ENCODE measurements at places on chromosomes 5 and 9.

- no peak for DNase-seq
Observed at GRCh38 chr5:172945151-172945550, 14.1 kb upstream of the RPL26L1 start.

DNA sequence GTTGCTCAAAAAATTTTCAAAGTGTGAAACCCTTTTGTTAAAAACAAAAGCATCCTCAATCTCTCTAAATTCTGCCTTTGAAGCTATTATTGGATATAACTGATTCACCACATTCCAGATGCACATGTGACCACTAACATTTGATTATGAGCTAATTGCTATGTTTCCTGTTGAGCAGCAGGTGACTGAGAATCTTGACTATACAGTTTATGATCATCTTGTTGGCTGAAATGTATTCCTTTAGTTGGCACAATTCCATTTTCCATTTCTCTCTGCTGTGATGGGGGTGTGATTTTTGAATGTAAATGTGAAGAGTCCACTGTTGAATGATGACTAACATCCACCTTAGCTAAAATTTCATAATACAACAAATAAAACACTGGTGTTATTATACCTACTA is 10.7 kb downstream of the LYSMD3 start:
- peak; percentile 3 for DNase-seq

GRCh38 chr5:139654871-139655491 is 6.8 kb downstream of the CXXC5 start:
- no peak for DNase-seq

DNA sequence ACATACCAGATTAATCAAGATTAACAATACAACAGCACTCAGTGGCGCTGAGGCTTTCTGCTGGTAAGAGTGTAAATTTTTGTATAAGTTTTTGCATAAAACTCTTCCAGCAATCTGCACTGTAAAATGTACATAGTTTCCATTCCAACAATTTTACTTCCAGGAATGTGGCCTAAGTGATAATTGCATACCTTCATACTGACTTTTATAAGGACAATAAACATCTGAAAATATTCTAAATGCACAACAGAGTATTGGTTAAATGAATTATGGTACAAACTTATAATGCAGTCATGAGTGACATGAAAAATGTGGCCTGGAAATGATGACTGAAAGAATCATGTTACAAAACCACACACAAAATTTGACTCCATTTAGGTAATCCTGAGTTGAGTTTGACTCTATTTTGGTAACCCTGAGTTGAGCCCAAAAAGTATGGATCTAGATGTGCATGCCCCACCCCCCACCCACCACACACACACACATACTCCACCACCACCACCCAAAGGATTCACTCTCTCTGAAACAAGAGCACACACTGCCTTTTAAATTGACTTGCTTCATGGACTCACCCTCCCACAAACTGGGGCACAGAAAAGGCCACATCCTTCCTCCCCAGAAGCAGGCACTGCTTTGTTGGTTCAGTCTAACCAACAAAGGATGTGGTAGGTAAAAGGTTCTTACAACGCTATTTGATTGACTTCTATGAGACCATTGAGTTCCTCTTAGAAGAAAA is 137.6 kb downstream of the SUSD1 start:
- no peak for DNase-seq

GRCh38 chr5:72388646-72389045 is 68.5 kb downstream of the PTCD2 start:
- DNase-seq, result no peak

DNA sequence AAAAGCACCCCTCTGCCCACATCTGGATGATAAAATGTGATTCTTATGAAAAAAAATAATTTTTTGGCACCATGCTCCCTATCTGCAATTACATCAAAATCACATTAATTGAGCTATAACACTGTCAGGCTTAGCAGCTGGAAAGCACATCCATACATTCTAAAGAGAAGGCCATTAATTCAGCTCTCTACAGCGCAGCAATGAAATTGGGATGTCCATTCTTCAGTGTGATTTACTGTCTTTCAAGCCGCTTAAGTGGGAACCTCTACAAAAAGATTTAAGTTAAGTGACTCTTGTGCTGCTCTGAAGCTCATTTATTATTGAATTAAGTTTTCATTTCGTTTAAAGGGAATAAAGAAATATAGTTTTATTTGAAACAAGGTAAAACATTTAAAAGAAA is 171.3 kb downstream of the EBF1 start:
- DNase-seq, result no peak

GRCh38 chr9:7118633-7119032 is 360.9 kb downstream of the KDM4C start:
- no peak for DNase-seq

- no peak for DNase-seq
Observed at GRCh38 chr5:116303340-116303739, 218.5 kb downstream of the COMMD10 start.

GRCh38 chr5:134070725-134071613 is 43.5 kb upstream of the TCF7 start:
- no peak for DNase-seq

- DNase-seq, result no peak
Observed at GRCh38 chr5:61651195-61651594, 319.1 kb downstream of the ZSWIM6 start.

- no peak for DNase-seq
Observed at GRCh38 chr5:86463339-86463738, 154.4 kb upstream of the COX7C start.

DNA sequence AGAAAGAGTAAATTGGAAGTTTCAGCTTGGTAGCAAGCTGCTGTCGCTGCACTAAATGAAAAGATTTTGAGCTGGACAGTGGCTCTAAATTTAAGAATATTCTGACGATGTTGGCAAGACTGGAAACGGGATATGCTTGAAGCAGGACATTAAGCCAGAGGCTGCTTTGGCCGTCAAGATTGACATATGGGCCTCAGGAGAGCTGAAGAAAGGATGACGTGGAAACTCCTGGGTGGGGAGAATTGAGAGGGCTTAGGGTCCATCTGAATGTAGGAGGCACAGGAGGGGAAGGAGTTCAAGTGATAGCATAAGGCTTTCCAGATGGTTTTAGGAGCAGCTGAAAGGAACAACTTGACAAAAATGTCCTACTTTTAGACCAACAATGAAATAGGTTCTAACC is 108.9 kb downstream of the PAPPA start:
- DNase-seq, result no peak

GRCh38 chr9:75891277-75891741 is 836 bp downstream of the PCSK5 start:
- DNase-seq, result no peak

GRCh38 chr5:137995077-137995748 is 37.7 kb downstream of the FAM13B start:
- DNase-seq, result no peak

DNA sequence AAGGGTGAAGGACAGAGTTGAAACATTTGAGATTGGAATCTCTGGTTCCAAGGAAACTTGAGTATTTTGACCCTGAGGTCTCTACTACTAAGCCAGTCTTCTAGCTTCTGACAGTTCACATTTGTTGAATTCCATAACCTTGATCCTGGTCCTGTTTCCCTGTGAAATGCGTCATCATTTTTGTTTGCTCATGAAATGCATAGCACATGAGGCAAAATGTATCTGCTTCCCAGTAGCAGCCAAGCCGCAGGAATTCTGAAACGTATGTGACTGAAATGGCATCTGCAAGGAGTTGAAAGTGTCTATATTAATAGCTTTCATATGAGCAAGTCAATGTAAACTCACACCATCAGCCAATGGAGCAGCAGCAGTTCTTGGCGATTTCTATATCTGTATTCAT is 307.9 kb downstream of the CSNK1G3 start:
- DNase-seq, result no peak

- DNase-seq, result no peak
Observed at GRCh38 chr9:119298076-119298853, 71.0 kb downstream of the BRINP1 start.

- DNase-seq, result no peak
Observed at GRCh38 chr9:105760053-105760452, 65.7 kb downstream of the TMEM38B start.

DNA sequence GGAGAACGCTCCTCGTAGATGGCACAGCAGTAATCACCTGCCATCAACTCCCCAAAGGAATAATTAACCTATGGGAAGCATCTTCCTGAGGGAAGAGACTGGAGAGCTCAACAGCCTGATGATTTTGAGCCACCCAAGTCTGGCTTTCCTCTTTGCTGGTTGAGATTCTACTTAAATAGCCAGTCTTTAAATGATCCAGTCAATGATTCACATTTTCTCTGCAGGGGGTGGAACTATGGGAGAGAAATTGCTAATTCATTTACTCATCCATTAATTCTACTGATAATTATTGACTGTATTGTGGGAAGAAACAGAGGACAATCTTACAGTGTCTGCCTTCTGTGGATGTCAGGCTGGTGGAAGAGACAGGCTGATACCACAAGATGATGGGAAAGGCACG is 355.0 kb upstream of the PANK3 start:
- no peak for DNase-seq

- no peak for DNase-seq
Observed at GRCh38 chr5:3954199-3954598, 358.6 kb downstream of the IRX1 start.

GRCh38 chr9:35791297-35791921 is at the start of gene NPR2:
Gene NPR2 (plus strand): TSS chr9:35791591. CDS start chr9:35792409, 818 bp downstream.
- DNase-seq, result no peak

GRCh38 chr5:150340614-150341255 is 16.8 kb upstream of the TCOF1 start:
- DNase-seq, result no peak

- DNase-seq, result no peak
Observed at GRCh38 chr5:161847941-161848391, at the start of gene GABRA1. Gene GABRA1 (plus strand): TSS chr5:161848120. CDS start chr5:161850811, 2,691 bp downstream.

- no peak for DNase-seq
Observed at GRCh38 chr5:127353327-127353726, 62.7 kb downstream of the MEGF10 start.

DNA sequence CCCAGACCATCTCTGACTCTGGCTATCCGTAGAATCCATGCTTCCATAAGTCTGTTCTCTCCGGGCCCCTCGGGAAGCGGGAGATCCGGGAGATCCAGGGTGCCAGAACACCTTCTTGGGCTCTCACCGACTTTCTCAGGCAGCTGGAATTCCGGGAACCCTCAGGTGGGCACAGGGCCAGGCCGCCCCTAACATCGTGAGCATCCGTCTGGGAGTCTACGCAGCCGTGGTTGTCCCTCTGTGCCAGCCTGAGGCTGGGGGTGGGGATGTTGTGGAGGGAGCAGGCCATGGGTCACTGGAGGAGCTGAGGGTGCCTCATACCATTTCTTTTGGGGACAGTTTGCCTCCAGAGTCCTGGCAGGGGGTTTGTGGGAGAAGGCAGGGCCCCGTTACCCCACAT is 92.3 kb upstream of the COL5A1 start:
- DNase-seq, result no peak

DNA sequence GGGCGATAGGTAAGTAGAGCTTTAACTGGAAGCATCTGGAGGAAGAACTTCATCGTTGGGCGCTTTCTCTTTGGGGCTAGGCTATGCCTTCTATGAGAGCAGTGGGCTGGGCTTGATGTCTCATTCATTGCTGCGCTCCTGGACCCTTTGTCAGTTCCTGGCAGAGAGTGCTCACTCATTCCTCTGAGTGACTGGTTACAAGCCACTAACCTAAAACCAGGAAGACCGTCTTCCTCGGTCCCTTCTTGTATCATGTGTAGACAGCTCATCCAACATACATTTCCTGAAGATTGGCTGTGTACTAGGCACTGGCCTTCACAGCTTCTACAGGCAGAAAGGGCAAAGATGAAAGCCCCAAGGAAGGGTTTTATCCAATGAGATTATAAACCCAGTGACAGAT is 6.4 kb downstream of the SWI5 start:
- DNase-seq, result no peak

- DNase-seq, result no peak
Observed at GRCh38 chr5:60023255-60023654, 129.7 kb upstream of the PDE4D start.

GRCh38 chr5:5018578-5018970 is 121.6 kb upstream of the ADAMTS16 start:
- DNase-seq, result no peak

- DNase-seq, result peak; percentile 31
Observed at GRCh38 chr5:5598547-5599113, 176.2 kb downstream of the ICE1 start.

DNA sequence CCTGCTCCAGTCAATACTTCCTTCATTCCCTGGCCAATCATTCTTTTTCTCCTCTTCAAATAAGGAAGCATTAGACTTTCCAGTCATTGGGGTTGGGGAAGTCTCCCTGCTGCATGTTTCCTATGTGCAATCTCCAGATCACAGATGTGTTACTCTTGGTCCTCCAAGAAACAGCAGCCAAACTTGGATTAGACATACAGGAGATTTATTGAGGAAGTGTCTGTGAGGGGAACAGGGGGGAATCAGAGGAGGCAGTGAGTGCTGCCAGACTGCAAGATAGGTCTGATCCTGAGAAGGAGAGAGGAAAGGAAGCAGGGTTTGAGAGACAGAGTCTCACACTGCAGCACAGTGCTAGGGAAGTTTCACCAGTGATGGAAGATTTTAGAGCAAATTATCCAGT is 40.6 kb upstream of the SLIT3 start:
- DNase-seq, result no peak

- DNase-seq, result no peak
Observed at GRCh38 chr9:124778575-124779367, 1.8 kb downstream of the OLFML2A start.

DNA sequence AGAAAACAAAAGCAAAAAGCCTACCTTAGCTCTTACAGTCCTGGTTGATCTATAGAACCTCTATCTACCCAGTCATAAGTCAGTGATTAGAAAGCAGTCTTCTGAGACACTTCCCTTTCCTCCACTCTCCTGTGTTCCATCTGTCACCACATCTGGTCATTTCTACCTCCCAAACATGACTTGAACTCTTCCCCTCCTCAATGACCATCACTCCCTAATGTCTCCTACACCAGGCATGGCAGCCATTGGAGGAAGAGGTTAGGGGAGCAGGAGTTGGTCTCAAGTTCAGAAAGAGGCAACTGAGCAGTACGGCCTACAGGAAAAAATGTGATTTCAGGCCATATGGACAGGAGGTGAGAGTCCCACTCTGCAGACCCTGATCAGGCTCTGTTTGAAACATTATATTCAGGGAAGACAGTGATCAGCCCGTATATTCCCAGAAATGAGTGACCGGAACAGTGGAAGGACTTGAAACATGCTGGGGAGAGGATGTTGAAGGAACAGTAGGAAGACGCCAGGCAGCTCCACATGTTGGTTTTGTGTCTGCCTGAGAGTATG is 12.0 kb downstream of the ABLIM3 start:
- DNase-seq, result no peak

DNA sequence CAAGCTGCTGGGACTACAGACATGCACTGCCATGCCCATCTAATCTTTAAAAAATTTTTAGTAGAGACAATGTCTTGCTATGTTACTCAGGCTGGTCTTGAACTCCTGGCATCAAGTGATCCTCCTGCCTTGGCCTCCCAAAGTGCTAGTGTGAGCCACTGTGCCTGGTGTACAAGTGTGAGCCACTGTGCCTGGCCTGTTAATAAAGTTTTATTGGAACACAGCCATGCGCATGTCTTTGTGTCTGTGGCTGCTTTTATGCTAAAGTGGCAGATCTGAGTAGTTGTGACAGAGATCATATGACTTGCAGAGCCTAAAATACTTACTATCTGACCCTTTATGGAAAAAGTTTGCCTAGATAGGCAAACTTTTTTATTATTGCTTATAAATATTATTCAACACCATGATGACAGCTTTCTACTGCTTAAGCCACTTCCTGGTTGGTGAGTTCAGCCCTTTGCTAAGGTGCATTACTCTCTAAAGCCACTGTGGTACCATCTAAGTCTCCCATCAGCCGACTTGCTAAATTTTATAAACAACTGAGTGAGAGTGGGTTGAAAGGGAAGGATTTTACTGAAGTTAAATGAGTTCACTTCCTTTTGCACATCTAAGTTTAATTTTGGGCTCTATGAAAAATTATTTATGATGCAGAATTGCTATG is 133.5 kb downstream of the RASGRF2 start:
- DNase-seq, result no peak

All from NCI-H2029 (cell line).